ENCODE measurements at places on chromosomes 6 and 20.

- no peak for DNase-seq
Observed at GRCh38 chr6:81594501-81594900, 158.0 kb downstream of the TENT5A start.

DNA sequence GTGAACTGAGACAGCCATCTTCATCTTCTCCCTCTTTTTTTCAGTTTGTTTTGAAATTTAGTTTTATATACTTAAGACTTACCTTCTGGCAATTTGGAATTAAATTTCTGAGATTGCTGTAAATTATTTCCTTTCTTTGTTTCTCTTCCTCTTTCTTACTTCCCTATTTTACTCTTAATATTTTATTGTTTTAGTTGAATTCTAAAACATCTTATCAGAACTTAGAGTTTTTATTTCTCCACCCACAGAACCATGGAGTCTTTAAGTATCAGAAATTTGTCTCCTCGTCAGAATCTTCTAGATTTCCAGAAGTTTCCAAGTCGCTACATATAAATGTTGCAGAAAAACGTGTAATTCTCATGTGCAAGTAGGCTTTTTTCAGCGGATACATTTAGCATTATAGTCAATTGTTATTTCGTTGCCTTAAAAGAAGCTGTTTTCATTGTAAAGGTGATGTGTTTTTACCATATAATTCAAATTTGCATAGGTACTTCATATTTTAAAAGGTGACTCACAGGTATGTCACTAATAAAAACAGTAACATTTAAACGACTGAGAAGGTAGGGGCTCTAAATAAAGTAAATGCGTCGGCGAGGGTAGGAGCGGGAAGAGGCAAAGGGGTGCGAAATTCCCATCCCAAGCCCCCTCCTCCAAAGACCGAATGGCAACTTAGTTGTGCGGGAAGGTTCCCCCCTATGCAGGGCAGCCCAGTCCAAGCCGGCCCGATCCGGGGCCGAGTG, 866 bp upstream of the MYO6 start:
- no peak for DNase-seq

DNA sequence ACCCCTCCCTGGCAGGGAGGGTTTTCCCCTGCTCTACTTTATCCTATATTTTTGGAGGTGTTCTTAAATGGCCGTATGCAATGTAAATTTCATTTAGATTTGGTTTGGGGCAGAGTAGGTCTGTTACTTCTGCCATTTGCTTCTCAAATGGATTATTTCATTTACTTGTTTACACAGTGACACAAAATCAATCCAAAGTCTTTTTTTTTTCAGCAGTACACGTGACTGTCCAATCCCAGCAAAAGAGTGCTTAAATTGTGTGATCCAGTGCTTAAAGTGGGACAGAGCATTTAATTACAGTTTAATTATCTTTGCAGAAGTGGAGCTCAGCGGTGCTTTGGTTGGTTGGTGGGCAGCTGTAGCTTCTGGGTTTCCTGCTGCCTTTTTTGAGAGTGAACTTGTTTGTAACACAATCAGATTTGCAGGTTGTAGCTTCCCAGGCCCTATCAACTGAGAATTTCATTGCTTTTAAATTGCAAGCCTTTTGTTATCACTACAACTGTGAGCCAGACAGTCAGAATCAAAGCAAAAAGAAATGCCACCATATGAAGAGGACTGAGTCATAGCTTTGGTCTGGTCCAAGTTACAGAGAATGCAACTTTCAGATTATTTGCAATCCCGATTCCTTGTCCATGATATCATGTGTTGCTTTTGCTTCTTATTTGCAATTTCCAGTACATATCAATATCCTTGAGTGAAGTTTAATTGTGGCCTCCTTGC, 216.9 kb downstream of the DOK5 start:
- no peak for DNase-seq

DNA sequence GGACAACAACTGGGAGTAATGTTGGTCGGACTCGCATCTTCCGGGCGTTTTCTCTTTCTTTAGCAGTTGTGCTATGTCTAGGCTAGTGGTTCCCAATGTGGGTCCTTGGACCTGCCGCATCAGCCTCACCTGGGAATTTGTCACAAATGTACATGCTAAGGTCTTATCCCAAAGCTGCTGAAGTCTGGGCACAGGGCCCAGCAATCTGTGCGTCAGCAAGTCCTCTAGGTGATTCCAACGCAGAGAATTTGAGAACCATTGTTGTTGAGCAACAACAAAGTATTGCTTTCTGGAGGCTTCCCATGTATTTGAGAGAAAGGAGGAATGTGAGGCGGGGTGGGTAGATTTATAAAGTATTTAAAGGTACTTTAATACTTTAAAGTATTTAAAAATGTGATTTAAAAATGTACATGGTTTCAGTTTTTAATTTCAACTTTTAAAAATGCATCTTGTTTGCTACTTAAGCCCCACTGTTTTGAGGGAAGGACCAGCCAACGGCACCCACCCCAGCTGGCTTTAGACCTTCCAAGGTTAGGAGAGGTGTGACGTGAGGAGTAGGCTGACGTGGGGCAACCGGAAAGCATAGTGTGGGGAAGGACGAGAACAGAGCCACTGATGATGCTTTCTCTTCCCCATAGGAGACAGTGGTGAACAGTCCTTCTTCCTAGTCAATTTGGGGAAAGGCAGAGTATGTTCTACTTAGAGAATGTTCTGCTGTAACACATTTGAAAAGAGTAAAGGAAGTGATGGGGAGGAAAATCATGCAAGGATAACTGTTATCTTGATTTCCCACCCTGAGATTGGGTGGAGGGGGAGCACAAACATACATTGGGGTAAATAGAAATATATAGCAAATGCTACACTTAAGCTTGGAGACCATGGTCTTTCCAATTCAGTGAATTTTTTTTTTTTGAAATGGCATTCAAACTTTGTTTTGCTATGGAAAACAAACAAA, 4.3 kb downstream of the UST start:
- no peak for DNase-seq

DNA sequence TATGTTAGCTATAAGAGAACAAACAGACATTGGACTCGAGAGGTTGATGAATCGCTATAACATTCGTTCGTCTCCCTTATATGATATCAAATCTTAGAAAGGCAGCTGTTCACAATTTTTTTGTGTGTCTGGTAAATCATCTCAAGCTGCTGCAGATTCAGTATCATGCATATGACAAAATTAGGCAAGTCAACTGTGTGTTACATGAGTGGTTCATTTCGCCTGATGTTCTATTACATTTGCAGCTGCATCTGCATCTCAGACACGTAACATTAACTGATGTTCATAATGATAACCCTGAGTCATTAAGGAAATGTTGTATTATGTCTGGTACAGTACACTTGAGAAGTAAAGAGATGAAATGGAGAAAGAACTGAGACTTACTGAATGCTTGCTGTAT, 92.1 kb downstream of the NKAIN2 start:
- DNase-seq = no peak

GRCh38 chr6:20541382-20541781, 7.1 kb downstream of the CDKAL1 start:
- no peak for DNase-seq

Data from NCI-H1436 (cell line).